ENCODE measurements at places on chromosomes 3 and 15.

DNA sequence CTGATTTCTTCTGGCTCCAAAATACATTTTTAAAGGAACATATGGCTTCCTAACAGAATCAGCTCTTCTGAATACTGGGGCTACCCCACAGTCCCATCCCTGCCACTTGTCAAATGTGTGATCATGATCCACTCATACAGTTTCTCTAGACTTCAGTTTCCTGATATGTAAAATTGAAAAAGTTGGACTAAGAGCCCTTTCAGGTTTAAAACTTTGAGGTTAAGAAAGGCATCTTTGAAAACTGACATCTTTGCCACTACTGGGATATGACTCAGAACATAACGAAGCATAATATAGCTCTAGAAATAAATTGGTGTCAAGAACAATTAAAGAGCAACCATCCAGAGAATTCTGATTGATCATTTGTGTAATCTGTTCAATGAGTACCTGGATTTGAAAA, 248.3 kb downstream of the IL5RA start:
- DNase-seq = no peak

DNA sequence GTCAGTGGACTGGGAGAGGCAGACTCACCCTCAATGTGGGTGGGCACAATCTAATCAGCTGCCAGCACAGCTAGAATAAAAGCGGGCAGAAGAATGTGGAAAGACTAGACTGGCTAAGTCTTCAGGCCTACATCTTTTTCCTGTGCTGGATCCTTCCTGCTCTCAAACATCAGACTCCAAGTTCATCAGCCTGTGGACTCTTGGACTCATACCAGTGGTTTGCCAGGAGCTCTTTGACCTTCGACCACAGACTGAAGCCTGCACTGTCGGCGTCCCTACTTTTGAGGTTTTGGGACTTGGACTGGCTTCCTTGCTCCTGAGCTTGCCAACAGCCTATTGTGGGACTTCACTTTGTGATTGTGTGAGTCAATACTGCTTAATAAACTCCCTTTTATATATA, 68.0 kb downstream of the CNTN3 start:
- DNase-seq = no peak

DNA sequence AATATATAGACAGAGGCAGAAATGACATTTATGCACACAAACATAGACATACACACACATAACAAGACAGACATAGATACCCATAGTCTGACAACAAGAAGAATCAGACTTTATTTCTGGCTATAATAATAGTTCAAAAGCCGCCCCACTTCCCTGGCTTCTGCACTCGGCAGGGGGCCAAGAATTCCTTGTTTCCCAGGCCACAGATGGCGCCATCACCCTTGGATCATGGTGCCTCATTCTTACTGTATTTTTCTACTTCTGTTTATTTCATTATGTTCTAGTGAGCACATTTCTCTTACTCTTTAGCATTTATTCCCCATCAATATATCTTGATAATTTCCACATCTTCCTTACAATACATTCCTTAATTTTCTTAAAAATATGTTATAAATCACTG, 387.5 kb downstream of the NLGN1 start:
- no peak for DNase-seq

DNA sequence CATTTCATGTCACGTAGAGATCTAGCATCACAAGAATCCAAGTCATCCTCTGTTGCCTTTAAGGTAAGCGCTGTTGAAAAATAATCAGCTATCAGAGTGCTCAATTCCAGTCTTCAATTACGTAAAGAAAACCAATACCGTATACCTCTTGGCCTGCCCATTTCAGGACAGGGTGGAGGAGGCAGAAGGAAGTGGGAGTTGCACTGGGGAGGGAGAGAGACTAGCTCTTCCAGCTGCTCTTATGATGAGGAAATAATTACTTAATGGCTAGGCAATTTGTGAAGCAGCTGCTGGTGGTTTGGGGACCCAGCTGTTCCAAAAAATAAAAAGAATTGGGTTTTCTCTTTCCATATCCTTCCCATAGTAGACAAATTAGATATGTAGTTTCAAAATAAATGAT, 365.8 kb upstream of the MCTP2 start:
- no peak for DNase-seq

GRCh38 chr3:32257641-32258438, 19.4 kb downstream of the CMTM8 start:
- DNase-seq = no peak

DNA sequence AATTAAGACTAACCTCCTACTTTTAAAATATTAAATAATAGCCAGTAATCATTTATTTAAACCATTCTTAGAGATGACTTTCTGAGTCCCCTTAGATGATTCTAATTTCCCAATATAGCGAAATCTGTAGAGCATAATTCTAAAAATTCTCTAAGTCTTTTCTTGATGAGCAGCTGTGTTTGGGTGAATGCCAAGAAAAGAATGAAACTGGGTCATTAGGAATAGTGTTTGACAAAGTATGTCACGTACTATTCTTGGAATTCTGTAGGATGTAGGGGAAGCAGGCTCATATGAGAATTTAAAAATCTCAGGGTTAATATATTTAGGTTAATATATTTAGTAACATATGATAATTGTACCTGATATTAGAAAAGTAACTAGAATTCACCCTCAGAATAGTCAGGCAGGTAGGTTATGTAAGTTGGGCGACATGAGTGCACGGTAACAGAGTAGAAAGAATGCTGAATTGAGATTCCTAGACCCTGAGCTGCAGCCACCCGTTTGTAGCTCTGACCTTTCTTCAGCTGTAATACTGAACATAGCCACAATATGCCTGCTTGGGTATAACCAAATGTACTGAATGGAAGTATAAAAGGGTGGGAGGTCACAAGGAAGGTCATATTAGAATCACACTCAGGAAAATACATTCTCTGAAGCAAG, 524.3 kb downstream of the UNC13C start:
- no peak for DNase-seq

DNA sequence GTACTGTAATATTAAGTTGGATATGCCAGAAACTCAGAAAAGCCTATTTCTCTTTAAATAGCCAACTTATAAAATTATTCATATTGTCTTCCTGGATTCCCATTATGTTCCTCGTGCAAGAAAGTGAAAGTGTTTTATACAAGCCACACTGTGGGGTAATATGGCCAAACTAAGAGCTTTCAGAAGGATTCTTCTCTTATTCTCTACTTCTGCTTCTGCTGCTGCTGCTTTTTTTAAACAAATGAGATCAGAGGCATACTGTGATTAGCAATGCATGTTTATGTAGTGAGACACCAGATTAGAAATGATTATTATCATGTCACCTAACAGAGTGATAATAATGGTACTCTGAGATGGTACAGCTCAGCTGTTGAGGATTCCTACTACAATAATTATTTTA, 1026.5 kb upstream of the CFAP20DC start:
- DNase-seq = no peak

GRCh38 chr15:81945014-81945615, 100.7 kb downstream of the MEX3B start:
- no peak for DNase-seq

- DNase-seq = no peak
Observed at GRCh38 chr15:95770196-95770595, 560.3 kb upstream of the NR2F2 start.

DNA sequence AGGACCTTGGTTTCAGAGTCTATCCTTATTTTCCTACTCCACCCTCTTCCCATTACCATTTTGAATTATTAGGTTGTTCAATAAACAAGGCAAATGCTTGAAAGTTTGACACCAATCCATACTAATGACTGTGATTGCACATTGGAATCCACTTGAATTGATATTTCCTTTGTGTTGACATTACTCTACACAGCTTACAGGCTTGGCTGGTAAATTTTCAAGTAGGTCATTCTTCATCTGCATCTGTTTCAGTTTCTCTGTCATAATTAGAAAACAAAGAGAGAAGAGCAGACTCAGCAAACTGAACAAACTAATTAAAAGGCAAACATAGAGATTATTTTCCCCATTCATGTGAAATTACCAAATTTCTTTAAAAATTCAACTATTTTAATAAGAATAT, 732.9 kb upstream of the BCHE start:
- DNase-seq = no peak

GRCh38 chr15:40290918-40291574, 8.2 kb upstream of the ANKRD63 start:
- no peak for DNase-seq

DNA sequence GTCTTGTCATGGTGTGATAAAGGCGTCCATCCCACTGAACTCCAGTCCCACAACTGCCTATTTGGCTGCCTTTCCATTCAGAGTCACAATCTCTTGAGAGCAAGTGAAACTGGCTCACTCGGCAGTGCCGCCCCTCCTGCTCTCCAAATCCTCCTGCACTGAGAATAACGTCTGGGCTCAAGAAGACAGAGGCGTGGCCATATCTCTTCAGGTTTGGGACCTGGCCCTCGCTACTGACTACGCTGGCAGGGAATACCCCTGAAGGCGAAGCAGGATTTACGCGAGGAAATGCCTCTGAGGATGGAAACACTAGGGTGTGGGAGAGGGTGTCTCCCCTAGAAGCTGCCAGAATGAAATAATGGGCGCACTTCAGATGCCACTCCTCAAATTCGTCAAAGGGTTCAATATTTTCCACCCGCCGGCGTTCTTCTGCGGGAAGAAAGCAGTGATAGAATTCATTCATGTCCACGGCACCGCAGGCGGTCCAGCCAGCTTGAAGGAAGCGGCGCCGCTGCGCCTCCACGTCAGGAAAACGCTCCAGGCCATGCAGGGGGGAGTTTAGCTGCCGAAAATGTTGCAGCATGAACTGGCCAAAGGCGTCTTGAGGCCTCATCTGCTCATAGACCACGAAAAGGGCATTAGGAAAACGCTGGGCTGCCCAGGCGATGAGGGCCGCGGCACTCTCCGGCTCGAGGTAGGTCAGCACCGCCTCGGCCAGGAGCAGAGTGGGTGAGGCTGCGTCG, 985 bp downstream of the LCMT2 start:
- DNase-seq = peak; percentile 21

GRCh38 chr3:117809186-117810081, 1099.9 kb downstream of the TUSC7 start:
- DNase-seq = no peak

GRCh38 chr3:133835418-133835743, 29.8 kb downstream of the SRPRB start:
- DNase-seq = no peak

DNA sequence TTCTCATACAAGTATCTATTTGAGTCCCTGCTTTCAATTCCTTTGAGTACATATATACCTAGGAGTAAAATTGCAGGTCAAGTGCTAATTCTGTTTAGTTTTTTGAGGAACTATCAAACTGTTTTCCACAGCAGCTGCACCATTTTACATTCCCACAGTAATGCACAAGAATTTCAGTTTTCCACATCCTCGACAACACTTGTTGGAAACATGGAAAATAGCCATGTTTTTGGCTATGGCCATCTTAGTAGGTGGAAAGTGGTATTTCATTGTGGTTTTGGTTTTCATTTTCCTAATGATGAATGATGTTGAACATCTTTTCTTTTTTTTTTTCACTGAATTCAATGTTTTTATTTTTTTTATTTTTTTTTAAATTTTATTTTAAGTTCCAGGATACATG, 44.4 kb upstream of the TNFAIP8L3 start:
- DNase-seq = no peak

DNA sequence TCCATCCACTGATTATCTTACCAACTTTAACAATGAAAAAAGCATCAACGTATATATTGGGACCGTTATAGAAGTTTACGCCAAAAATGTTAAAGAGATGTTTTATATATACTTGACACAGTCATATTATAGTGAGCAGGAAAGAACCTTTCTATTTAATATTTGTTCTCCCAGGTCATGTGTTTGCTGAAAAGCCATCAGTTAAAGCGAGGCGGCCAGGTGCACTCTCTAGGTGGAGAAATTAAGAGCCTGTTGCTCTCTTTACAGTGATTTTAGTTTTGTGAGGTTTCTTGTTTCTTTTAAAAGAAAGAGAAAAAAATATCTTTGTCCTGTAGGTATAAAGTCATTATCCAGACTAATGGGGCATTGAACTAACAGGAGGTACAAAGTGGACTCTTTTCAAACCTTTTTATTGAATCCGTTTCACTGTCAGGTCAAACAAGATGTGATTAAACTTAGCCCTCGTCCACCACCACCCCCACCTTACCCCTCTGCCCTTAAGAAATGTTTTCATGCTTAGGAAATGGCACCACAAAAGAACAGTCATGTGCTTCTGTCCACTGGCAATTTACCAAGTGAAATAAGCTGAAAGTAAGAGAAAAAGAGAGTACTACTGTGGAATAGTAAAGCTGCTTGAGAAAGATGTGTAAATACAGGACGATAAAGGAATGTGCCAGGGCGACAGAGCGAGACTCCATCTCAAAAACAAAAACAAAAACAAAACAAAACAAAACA, 279.9 kb downstream of the PTPRG start:
- DNase-seq = no peak

- no peak for DNase-seq
Observed at GRCh38 chr15:35080226-35080625, 4.9 kb downstream of the NANOGP8 start.

DNA sequence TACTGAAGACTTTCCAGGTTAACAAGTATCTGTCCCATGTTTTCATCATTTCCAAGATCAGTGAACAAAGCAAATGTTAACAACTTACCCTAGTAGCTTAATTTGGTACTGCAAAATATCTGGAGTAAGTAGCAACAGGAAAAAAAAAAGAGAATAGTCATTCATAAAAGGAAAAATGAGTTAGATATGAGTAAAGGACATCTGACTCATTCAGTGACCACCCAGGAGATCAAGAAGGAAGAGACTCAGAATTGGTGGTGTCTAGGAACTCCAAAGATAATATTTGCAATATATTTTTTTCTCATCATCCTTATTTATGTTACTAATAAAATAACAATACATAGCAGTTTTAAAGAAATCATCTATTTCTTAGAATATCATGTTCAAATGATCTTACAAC, 253.8 kb upstream of the COL8A1 start:
- no peak for DNase-seq

GRCh38 chr3:11445883-11446282, 173.7 kb downstream of the ATG7 start:
- DNase-seq = no peak

GRCh38 chr15:76084256-76084655, 24.5 kb downstream of the TMEM266 start:
- no peak for DNase-seq

- DNase-seq = no peak
Observed at GRCh38 chr3:79406175-79406574, 361.6 kb downstream of the ROBO1 start.

DNA sequence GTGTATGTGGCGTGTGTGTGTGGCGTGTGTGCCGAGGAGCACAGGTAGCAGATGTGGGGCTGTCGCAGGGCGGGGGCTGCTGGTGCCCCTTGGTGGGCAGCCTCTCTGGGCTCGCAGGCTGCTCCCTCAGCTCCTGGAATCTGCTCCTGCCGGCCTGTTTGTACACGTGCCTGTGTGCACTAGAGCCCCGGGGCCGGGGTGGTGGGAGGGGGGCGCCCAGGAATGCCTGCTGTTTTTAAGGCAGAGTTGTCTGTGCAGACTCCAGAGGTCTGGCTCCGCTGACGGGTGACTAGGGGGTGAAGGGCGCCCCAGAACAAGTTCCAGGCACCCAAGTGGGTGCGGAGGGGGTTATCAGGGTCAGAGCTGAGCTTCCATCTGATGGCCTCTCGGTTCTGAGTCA, 112.2 kb downstream of the FBLN2 start:
- DNase-seq = no peak

- no peak for DNase-seq
Observed at GRCh38 chr15:22884344-22884743, 45.9 kb downstream of the NIPA2 start.

GRCh38 chr15:69718436-69718835, 265.8 kb downstream of the RPLP1 start:
- no peak for DNase-seq

- no peak for DNase-seq
Observed at GRCh38 chr3:83189634-83190033, 1428.2 kb upstream of the GBE1 start.

All from left kidney (tissue), 8 donors.